Right atrium auricular region (tissue), 2 donors: ENCODE measurements at places on chromosomes 4 and X.
A peak's percentile ranks its signal among the peaks of the same experiment; 100 is the strongest.

DNA sequence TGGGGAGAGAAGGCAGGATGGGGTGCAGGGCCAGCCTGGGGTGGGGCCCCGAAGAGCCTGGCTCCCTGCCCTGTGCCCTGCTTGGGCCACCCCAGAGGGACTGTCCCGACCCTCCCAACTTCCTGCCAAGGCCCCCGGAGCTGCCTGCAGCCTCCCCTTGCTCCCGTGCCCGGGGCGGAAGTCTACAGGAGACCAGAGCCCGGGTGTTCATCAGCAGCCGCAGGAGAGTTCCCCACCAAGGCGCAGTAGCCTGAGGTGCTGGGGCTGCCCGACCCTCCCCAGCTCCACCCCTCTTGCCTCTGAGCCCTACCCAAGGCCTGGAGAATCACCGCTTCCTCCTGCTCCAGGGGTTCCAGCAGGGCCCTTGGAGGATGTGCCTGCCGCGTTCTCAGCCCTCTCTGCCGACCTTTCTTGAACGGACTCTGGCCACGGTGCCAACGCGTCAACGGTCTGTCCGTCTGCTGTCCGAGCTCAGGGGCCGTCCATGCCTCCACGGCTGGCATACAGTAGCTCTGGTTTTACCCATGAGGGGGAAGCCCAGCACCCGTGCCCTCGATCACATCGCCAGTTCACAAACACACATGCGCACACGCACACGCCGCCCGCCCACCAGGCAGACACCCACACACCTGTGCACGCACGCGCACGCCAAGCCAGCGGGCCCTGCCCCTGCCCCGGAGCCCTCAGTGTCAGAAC is 36.0 kb upstream of the SPON2 start:
- no peak for DNase-seq

DNA sequence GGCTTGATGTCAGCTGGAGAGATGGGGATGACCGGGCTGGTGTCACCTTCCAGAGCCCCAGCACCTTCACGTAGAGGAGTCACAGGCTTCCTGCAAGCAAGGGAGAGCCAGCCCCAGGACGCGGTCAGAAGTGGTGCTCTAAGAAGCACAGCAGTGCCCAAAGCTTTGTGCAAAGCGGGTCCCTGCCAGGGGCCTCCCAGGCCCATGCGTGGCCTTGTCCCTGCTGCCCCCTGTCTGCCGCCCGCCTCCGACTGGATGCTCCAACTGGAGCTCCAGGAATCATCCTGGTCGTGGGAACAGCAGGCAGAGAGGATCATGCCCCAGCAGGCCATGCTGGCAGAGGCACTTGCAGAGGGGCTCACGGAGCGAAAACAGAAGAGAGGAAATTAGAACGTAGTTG is 40.1 kb upstream of the LRPAP1 start:
- no peak for DNase-seq

- no peak for DNase-seq
Measured at GRCh38 chr4:8904666-8905065, 33.0 kb upstream of the HMX1 start.

GRCh38 chrX:70437921-70438665 is 6.5 kb upstream of the DLG3 start:
- DNase-seq = no peak

DNA sequence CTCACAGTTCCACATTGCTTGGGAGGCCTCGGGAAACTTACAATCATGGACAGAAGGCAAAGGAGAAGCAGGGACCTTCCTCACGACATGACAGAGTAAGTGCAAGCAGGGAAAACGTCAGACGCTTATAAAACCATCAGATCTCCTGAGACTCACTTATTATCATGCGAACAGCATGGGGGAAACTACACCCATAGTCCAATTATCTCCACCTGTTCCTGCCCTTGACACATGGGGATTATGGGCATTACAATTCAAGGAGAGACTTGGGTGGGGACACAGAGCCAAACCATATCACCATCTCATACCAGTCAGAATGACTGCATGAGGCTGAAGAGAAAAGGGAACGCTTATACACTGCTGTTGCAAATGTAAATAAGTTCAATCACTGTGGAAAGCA is 1066.9 kb upstream of the PCDH7 start:
- DNase-seq = no peak

DNA sequence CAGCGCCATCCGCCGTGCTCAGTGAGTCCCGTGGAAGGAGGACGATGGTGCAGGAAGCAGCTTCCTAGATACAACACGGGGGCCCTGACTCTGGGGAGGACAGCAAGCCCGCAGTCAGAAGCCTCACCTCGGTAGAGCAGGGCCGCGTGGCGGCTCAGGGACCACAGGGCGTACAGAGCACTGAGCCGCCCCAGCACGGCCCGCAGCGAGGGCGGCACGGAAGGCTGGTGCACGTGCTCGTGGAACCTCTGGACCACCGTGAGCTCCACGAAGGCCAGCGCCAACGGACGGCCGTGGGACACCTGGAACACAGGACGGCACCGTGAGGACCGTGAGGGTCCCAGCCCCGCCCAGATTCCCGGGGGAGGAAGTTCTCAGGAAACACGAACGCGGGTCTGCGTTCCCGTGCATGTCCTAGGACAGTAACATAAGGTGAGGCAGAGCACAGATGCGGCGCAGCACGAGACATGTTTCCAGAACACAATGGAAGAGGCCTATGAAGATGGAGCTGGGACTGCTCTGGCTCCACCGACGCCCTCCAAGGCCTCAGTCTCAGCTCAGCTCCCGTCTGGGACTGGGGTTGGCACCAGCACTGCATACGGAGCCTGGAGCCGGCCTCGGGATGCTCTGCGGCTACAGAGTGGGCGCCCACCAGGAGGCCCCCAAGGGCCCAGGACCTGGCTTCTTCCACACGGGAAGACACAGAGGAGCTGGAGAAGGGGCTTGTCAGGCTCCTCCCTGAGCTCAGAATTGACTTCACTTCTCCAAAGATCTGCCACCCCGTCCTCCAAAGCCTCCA is 65.5 kb downstream of the ACOX3 start:
- no peak for DNase-seq

GRCh38 chr4:31474221-31474620 is 754.1 kb downstream of the PCDH7 start:
- DNase-seq = no peak

DNA sequence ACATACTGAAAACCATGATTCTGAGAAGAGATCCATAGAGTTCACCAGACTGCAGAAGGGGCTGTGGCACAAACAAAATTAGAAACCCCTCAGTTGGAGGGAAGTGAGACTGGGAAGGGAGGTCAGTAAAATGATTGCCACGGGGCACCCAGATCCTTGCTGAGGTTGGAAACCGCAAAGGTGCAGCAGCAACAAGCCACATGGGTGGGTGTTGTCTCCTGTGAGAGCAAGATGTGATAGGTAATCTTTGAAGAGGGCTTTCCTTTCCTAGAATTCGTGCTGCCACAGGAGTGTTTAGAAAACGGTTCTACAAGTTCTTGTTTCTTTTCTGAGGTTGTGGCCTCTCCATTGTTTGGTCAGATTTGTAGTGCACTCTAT is 85.5 kb downstream of the NFKB1 start:
- no peak for DNase-seq

- no peak for DNase-seq
Measured at GRCh38 chrX:129875669-129876068, 30.3 kb upstream of the UTP14A start.

GRCh38 chr4:122617597-122618593 is 3.0 kb downstream of the IL21 start:
- no peak for DNase-seq

DNA sequence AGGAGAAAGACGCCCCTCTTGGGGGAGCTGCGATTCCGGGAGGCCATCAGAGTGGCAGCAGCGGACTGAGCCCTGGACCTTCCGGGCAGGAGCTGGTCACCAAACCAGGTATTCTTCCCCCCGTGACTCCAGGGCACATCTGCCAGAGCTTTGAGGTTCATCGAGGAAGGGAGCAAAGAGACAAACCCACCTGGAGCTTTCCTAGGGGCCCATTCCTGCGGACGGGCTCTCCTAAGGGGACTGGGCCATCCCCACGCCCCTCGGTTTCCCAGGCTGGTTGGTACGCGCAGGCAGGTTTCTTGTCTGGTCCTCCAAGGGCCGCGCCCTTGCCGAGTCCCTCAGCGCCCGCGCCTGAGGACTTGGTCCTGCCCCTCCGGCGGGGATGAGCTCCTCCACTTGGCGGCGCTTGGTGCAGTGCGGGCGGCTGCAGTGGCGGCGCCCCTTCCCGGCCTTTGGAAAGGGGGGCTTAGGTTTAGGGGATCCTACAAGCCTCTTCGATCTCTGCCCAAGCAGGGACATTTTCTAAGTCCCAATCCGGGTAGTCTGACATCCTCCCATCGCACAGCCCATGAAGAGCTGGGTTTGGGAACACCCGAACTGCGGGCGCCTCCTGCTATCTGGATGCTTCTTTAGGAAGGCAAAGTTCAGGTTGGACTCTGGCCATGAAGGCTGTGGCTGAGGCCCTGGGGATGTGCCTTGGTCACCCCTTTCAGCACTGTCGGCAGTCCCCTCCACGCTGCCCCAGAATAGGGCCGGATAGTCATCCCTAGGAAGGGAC is 538 bp downstream of the STBD1 start:
- peak; percentile 74 for DNase-seq

- no peak for DNase-seq
Measured at GRCh38 chr4:122604146-122604545, 16.7 kb downstream of the IL21 start.

DNA sequence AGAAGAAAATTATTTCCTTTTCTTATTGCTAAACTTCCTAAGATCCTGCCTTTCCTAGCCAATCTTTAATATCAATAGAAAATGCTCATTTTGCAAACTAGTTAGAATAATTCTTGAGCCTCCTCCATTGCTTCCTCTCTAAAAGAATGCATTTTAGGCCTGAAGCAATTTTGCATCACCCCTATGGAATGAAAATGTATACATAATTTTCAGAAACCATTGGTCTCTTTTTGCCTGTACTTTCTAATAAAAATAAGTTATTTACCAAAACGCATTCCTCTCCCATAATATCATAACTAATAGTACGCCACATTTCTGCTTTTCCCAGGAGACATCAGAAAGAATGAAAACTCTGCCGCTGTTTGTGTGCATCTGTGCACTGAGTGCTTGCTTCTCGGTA is 1.7 kb downstream of the MUC7 start:
- no peak for DNase-seq

GRCh38 chrX:21955403-21956189 is 15.1 kb downstream of the SMS start:
- no peak for DNase-seq

DNA sequence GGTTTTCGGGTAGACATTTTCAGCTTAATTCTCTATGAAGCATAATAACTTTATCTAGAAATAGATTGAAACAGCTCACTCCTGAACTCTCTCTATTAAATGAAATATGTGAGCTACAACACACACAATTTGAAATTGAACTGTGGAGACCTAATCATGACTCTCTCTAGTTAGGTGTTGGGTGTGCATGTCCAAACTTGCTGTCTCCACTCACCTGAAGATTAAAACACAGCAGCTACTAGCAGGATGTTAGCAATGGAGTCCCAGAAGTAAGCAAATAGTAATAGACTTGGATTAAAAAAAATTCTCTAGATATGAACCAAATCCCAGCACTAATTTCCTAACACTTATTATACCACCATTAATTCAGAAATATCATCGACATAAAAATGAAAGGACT is 173.1 kb downstream of the FSTL5 start:
- no peak for DNase-seq

DNA sequence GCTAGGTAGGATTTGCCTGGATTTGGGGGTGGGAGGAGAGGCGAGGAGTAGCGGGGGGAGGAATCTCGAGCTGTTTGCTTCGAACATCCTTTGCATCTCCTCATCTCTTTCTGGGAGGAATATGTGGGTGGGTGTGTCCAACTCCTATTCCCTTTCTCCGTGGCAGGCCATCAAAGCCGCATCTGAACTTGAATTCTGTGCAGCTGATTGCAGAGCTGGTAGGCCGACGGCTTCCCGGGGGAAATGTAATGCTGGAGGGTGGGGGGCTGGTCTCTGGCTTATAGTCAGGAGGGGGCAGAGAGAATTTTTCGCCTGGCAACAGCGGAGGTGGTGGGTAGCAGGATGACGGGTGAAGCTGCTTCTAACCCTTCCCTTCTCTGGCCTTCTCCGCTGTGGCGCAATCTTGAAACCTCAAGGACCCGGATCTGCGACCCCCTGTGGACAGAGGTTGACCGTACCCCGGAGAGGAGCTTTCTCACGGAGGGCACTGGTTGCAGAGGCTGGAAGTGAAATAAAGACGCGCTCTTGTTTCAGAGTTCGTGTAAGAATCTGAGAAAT is 628 bp downstream of the ZCCHC12 start:
- DNase-seq = no peak

DNA sequence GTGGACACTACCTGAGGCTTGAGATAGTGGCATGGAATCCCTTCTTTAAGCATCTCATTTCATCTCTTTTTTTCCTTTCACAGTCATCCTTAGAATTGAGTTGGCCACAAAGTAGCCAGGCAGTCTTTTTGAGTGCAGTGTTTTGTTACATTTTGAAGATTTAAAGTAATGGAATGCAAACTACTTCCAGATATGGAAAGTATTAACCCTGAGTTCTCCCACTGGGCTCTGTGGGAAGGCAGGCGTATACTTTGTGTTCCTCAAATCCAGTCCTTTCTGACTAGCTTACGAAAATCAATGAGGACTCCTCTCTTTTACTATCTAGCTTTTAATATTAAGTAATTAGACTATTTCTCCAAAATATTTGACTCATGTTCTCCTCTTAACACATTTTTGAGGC is 29.9 kb downstream of the PCDH10 start:
- DNase-seq = no peak

GRCh38 chrX:10622197-10622596 is 1.8 kb upstream of the MID1 start:
- DNase-seq = no peak

GRCh38 chr4:6393544-6394475 is 78.6 kb downstream of the PPP2R2C start:
- no peak for DNase-seq

GRCh38 chr4:109574443-109574850 is 14.4 kb downstream of the MCUB start:
- no peak for DNase-seq
